Mesenchymal stem cell (in vitro differentiated cells and primary cell): ENCODE measurements at places on chromosomes 1 and 21.

GRCh38 chr21:24290151-24290833 is 1317.0 kb downstream of the MRPL39 start:
- no peak for DNase-seq

- peak; percentile 83 for DNase-seq
These were observed 3.0 kb downstream of the ZC3H12A start for GRCh38 chr1:37477198-37477931.

GRCh38 chr1:66242646-66243547 is 291.1 kb upstream of the SGIP1 start:
- DNase-seq = peak; percentile 84

GRCh38 chr1:78286686-78287085 is 204.1 kb upstream of the PTGFR start:
- DNase-seq = peak; percentile 63

GRCh38 chr1:237975903-237976302 is 85.2 kb upstream of the ZP4 start:
- DNase-seq = no peak

DNA sequence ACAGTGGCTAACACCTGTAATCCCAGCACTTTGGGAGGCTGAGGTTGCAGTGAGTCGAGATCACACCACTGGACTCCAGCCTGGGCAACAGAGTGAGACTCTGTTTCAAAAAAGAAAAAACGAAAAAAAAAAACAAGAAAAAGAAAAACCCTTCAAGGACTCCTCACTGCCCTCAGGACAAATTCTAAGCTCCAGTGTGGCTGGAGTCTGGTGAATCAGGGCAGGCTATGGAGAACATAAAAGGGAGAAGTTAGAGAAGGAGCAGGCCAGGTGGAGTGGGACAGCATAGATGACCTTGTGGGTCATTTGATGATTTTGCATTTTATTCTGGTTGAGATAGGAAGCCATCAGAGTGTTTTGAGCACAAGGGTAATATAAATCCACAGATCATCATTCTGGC is 12.5 kb upstream of the UAP1 start:
- DNase-seq = no peak

GRCh38 chr1:201890223-201890622 is 1.5 kb downstream of the SHISA4 start:
- DNase-seq = no peak
